ENCODE measurements at places on chromosomes 2 and 18.

- DNase-seq = no peak
Measured at GRCh38 chr18:61953161-61953560, 60.4 kb upstream of the RNF152 start.

DNA sequence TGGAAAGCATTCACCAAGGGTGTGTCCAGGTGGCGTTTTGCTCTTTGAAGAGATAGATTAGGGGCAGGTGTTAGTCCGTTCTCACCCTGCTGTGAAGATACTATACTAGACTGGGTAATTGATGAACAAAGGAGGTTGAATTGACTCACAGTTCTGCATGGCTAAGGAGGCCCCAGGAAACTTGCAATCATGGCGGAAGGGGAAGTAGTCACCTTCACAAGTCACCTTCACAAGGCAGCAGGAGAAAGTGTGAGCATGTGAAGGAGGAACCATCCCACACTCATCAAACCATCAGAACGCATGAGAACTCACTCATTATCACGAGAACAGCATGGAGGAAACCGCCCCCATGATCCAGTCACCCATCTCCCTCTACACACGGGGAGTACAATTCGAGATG, 135.7 kb upstream of the NFATC1 start:
- no peak for DNase-seq

DNA sequence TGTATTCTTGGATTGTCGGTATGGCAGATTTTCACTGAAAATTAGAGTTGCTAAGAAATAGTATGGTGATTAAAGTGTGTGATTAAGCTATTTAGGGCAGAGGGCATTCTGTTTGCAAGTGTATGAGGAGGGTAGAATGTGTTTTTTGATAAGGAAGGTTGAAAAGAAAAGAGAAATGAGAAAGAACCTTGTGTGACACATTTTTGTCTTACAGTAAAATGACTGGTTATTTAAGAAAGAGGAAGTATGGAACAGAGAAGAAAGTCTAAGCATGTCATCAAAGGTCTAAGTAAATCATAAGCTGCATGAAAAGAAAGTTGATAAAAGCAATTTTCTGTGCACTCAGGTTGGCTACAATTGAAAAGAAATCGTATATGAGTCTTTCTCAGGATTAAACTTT, 5.2 kb upstream of the RSAD2 start:
- DNase-seq = no peak

DNA sequence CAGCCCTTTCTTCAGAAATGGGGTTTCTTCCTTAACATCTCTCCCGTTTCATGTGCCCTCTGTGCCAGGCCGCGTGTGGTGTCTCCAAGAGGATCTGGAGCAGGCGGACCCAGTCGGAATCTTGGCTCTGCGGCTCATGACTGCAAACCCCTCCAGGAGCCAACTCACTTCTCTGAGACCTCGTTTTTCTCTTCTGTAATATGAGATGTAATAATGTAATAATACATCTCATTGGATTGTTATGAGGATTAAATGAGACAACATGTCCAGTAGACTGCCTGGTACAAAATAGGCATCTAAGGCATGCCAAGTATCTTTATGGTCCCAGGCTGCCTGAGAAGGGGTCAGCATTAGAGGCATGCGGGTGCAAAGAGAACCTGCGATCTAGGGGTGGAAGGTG, 221.3 kb upstream of the REV1 start:
- no peak for DNase-seq

- DNase-seq = no peak
Measured at GRCh38 chr18:10536280-10536679, 10.5 kb downstream of the NAPG start.

DNA sequence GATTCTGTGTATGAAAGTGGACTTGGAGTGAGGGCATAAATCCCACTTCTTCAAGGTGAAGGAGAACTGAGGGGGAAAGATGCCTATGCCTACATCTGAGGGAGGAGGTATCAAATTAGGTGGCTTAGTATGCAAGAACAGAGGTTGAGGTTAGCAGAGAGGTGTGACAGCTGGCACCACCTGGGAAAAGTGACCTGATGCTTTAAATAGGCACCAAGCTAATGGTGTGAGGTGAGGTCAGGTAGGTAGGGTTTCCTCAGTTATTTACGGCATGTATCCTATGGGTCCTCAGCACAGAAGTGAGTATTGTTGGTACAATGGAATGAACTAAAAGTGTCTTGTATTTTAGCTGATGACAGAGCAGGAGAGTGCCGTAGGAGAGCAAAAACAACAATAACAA, 367.1 kb downstream of the CLIP4 start:
- DNase-seq = no peak

DNA sequence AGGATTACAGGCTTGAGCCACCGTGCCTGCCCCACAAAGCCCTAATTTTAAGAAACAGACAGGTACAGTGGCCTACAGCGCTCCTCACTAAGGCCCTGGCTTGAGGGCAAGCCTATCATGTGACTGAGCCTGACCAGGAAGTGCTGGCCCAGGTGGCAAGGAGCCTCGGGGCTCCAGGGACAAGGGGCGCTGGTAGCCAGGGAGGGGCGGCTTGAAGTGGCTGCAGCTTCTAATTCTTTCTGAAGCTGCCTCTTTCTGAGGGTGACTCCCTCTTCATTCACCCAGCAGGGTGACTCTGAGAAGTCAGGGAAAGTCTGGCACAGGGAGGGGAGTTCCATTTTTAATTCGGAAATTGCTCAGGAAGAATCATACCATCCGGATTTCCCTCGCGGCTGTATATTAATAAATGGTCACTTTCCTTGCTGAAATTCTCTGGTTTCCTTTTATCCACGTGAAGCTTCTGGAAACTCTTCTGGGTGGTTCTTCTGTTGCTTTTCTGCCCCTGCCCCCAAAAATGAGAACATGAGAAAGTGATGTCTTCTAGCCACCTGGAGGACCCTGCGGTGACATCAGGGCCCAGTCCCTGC, 115.7 kb downstream of the FAM210A start:
- DNase-seq = no peak

DNA sequence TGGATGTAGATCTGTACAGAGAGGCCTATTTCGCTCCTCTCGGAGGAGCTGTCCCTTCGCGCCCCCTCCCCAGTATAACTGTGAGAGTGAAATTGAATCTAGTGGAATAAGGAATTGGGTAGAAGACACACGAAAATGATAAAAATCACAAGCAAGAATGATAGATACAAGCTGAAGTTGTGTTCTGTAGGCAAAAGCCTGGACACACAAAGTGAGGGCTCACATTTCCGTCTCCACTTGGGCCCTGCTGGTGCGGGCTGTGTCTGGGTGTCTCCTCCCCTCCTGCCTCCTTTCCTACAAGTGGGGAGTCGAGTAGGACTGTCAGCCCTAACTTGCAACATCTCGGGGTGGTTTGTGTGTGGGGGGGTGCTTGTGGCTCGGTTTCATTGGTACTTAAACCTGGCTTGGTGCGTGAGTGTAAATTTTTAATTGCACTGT, 457 bp upstream of the SP9 start:
- peak; percentile 46 for DNase-seq

DNA sequence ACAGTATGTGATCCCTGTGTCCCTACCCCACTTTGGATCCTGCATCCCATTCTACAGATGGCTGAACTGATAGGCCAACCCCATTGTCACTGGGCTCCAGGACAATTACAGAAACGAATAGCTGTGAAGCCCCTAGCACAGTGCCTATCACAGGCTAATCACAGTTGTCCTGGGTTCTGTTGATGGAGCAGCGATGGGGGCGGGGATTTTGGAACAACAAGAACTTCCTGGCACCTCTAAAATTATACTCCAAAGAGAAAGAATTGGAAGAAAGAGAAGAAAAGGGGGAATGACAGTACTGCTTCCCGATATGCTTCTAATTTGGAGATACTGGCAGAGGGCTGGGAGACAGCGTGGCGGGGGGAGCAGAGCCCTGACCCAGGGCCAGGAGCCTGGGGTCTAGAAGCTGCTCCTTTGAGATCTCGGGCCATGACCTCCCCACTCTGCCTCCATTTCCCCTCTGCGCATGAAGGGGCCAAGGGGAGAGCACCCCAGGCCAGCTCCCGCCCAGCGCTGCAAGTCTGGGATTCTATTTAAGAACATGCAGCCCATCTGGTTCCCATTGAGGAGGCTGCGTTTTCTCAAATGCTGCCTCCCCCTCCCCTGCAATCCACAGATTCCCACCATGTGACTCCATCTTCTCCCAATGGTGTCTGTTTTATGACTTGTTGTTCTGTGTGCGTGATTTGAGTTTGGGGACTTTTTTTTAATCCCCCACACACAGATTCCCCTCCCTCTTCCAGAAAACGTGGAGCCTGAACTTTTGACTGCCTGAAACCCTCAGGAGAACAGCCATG, 202.7 kb downstream of the CYP26B1 start:
- no peak for DNase-seq

- DNase-seq = no peak
Measured at GRCh38 chr2:176415174-176415895, 146.1 kb downstream of the MTX2 start.

GRCh38 chr2:47264143-47264542, 109.0 kb upstream of the STPG4 start:
- no peak for DNase-seq

GRCh38 chr2:207706936-207707860, 4.2 kb upstream of the CCNYL1 start:
- DNase-seq = no peak

- DNase-seq = no peak
Measured at GRCh38 chr2:173997269-173997668, 32.1 kb upstream of the SP3 start.

- DNase-seq = no peak
Measured at GRCh38 chr2:100955226-100955625, 46.9 kb upstream of the RPL31 start.

GRCh38 chr2:37125416-37125815, 31.4 kb downstream of the EIF2AK2 start:
- DNase-seq = no peak

DNA sequence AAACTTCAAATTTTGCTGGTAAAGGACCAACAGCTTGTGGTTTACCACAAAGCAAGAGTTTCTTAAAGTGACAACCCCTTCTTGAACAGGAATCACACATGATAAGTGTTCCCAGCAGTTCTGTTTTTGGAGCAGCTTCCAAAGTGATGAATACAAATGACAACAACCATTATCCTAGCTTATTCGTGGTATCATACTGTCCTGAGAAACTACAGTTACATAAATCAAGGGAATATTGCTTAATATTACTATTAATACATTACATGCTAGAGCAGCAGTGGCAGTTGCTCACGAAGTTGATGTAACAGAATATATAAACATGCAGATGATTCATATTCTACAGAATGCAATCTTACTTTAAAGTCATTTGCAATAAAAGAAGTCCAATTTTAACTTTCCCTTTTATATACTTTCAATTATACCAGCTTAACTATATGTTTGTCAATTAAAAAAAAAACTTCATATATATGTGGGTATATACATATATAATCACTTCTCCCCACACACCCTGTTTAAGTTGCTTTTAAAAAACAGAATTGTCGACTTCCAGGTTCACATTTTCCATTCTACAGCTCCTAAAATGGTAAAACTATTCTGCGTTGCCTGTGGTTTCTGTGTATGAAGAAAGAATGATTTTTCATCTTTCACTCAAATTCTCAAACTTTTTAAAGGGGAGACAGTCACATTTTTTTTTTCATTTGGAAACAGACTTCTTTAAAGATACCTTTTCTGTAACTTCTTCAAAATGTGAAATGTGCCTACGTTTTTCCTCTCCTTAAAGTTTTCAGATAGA, 713.6 kb downstream of the TDRD15 start:
- DNase-seq = peak; percentile 46

GRCh38 chr2:16135913-16136310, 195.6 kb downstream of the MYCN start:
- DNase-seq = no peak

DNA sequence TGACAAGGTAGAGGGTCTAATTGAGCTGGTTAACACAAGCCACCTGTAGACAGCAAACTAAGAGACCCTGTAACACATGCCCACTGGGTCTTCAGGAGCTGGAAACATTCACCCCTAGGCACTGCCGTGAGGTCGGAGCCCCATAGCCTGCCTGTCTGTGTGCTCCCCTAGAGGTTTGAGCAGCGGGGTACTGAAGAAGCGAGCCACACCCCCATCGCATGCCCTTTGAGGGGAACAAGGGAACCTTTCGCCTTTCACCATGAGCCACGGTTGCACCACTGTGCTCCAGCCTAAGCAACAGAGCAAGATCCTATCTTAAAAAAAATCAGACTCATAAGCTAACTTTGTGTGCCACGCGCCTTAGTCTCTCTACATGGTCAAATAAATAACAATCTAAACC, 36.2 kb upstream of the RAB27B start:
- DNase-seq = no peak

- DNase-seq = no peak
Measured at GRCh38 chr18:79687806-79688205, 8.2 kb downstream of the CTDP1 start.

DNA sequence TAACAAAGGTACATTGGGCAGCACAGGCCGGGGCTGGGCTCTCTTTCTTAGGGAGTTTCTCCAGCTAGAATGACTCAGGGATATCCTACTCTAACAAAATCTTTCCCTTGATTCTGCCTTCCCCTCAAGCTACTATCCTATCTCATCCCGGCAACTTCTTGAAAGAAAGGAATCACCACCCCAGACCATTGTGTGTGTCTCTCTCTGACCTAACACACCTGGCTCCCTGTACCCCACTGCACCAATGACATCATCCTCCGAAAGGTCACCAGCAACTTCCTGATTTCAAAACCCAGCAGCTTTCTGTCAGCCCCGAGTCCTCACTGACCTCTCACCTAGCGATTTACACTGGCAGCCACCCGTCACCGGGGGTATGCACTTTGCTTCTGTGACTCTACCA, 72.1 kb upstream of the MAP4K4 start:
- DNase-seq = no peak

- no peak for DNase-seq
Measured at GRCh38 chr18:47601581-47602272, 328.7 kb downstream of the SMAD2 start.

DNA sequence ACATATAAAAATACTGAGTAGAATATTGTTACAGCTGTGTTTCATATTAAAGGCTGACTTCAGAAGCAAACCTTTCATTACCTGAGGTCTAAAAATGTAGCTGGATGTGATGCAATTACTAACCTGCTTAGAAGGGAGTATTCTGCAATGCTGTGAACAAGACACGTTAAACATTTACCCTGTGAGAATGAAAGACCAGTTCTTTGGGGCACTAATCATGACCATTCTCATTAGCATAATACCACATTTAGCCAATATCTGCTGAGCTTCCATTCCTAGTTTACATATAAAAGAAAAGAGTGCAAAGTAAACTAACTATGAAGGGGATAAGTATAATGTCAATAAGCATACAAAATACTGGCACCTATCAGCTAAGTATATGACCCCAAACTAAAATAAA, 784.0 kb upstream of the KLHL29 start:
- DNase-seq = no peak

GRCh38 chr2:224325941-224326340, 76.0 kb downstream of the FAM124B start:
- no peak for DNase-seq
